ENCODE measurements at places on chromosomes 1 and 21.

GRCh38 chr1:116408193-116408592 lies 35.1 kb downstream of the ATP1A1 start:
- DNase-seq = no peak

DNA sequence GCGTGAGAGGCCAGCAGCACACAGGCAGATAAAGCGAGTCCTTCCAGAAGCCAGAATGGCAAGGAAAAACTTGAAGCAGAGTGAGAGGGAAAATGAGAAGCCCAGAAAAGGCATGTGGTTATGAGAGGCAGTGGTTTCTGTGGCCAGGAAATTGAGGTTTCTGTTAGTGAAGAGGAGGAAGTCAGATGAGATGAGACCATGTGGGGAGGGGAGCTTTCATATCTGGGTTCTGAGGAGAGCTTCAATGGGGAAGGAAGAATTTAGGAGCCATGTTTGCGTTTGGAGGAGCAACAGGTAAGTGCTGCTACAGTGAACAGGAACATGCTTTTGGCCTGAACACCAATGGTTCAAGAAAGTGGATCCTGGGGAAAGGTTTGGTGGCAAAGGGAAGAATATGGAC lies 6.1 kb upstream of the CD1A start:
- DNase-seq = no peak

DNA sequence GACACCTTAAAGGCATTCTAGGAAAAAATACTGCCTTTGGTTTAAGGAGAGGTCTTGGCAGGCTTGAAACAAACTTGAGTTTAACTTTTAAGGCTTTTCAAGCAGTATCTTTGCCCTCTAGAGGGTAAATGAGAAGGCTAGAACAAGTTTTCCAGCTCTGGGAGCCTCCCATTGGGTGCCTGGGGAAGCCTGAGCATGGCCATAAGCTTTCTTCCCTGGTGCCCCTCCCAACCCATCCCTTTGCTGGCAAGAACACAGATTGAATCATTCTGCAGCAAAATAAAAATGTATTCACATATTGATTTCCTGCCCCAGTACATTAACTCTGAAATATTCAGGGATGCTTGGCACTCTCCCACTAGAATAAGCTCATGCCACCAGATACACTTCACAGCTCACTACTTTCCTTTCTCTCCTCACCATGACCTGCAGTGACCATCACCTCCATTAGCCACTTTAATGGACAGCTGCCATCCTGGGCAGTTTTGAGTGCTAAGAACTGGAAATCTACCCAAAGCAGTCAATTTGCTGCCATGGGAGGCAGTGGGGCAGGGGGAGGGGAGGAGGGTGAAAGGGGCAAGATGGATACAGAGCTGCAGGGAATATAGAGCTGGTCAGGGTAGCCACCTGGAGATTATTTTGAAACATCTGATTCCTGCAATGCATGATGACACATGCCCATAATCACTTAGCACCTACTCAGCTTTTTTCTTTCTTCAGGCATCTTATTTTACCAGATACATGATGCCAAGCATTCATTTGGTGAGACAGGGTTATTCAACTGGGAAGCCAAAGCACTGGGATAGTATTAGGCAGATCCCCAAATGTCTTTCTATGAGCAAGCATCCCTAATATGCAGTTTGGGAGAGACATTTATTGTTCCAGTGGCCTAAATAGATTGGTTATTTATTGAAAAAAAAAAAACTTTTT lies 140.6 kb downstream of the SYT2 start:
- DNase-seq = no peak

- DNase-seq = no peak
Observed at GRCh38 chr1:208841436-208841835, 597.3 kb upstream of the PLXNA2 start.

- DNase-seq = no peak
Observed at GRCh38 chr1:103467100-103467499, 58.4 kb upstream of the RNPC3 start.

GRCh38 chr1:107870696-107871095 lies 94.3 kb downstream of the VAV3 start:
- no peak for DNase-seq

GRCh38 chr1:221729771-221730330 lies 12.0 kb downstream of the DUSP10 start:
- DNase-seq = no peak

DNA sequence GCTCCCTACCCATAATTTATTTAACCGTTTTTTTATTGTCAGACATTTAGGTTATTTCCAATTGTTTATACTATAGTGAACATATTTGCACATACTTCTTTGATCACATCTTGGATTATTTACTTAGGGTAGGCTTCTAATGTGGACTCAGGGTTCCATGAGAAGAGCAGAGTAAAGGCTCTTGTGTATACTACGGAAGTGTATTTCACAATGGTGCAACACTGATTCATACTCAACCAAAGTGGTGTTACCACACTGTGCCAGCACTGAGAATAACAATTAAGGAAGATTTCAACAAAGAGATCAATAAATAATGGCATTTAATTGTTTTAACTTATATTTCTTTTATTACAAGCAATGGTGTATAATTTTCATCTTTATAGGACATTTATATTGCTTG lies 251.2 kb downstream of the ZNF326 start:
- no peak for DNase-seq

DNA sequence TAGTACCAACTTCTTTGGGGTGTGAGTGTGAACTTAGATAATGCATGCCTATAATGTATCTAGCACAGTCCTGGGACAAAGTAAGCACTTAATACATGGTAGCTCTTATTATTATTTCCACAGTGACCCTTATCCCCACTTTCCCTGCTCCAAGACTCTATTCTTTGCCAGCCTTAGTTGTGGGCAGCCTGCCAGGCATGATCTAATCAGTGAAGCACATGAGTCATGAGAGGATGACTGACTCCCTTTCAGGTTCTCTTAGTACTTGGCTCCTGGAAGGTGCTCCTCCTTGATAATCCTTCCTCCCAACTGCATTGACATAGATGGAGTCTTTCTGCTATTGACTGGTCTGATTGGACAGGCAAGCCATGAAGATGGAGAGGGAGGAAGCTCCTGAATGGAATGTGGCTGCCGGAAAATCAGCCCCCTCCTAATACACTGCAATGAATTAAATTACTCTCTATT lies 17.4 kb upstream of the GNG12 start:
- DNase-seq = no peak

- DNase-seq = no peak
Observed at GRCh38 chr1:171800342-171800741, 18.9 kb downstream of the METTL13 start.

DNA sequence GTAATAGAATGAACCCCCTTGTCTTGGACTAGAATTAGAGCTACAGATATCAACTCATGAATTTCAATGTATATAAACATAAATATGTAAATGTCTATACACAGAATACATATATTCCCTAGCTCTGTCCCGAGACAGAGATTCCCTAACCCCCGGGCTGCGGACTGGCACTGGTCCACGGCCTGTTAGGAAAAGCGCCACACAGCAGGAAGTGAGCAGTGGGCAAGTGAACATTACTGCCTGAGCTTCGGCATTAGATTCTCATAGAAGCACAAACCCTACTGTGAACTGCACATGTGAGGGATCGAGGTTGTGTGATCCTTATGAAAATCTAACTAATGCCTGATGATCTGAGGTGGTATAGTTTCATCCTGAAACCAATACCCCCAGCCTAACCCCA lies 51.2 kb downstream of the PIK3R3 start:
- no peak for DNase-seq

DNA sequence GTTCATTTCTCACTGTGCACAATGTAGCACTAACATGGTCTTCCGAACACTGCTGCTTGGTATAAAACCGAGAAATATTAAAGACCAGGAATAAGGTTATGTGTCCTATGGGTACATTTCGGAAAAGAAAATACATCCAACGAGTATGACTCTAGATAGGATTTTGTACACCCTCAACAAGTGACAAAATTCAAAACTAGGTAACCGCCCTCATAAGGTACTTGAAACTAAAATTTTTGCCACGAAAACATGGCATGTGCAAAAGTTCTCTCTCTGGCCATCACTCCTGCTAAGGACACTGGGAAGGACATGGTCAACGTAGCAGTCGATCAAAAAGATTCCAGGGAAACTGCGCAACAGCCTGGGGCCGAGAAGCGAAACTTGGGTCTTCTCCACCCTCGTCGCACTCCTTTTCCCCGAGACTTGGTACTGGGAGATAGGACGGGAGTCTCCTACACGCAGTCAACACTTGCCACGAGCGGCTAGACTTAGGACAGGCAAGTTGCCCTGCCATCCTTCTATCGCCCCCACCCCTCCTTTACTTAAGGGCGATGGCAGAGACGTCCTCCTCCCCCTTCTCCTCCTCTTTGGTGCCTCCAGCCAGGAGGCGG lies 338 bp upstream of the TOR1AIP1 start:
- no peak for DNase-seq

DNA sequence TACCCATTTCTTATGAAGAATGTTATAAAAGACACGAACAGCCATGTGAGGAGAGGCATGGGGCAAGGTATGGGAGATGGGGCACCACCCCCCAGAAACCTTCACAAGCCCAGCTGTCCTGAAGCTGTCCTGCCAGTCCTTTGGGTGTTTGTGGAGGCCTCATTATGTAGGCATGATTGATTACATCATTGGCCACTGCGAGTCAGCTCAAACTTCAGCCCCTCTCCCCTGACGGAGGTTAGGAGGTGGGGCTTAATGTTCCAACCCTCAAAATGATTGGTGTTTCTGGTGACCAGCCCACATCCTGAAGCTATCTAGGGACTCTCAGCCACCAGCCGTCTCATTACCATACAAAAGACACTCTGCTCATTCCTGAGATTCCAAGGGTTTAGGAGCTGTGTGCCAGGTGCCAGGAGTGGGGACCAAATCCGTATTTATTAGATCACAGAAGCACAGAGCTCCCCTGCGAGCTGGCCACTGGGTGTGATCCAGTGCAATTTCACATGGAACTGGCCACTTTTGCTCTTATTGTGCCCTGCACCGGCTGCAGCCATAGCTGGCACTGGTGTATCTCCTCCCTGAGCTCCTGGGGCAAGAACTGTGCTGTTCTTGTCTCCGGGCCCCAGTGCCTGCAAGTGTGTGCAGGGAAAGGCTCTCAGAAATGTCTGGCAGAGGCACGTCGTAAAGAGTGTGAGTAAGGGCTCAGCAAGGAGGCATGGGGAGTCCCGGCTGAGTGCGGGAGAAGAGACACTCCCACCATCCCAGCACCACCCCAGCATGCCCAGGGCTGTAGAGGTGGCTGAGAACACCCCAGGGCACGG lies 10.5 kb downstream of the KIAA1614 start:
- no peak for DNase-seq

DNA sequence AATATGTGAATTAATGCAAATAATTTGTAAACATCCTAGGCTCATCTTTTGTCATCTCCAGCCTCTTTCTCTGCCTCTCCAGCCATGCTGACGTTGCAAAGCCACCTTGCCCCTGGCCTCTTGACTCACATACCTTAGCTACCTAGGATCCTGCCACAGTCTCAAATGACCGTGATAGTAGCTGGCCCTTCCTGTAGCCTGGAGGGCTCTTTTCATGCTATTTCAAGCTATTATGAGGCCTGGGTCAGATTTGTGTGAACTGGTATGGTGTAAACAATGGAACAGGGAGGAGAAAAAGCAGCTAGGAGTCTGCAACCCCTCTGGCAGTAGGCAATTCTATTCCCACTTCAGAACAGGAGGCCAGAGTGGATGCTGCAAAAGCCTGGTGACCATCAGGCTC lies 337.7 kb downstream of the DISC1 start:
- DNase-seq = no peak

Measured in progenitor cell of endocrine pancreas (in vitro differentiated cells).